Peyer's patch (tissue), 4 donors: ENCODE measurements at places on chromosomes 6 and 20.

DNA sequence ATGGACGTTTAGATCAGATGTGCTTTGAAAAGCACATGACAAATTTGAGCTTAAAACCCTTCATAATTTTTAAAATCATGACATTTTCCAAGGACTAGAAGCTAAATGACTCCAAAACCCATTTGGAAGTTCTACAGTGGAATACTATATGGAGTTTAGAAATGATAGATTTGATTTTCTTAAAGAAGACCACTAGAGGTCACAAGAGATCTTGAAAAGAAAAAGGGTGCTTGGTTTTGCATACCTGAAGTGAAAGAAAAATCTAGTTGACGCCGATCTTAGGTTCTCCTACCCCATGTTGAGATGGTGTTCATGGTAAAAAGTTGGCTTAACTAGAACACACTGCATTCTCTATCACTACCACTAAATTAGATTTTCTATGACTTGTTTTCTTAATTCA is 31.5 kb downstream of the CFAP61 start:
- no peak overlapping the region for H3K27ac ChIP-seq
- no peaks in the 10 kb centered on the region for H3K36me3 ChIP-seq
- no peak for DNase-seq
- H3K27me3 ChIP-seq: no peaks in the 10 kb centered on the region
- H3K4me1 ChIP-seq: no peaks in the 10 kb centered on the region

GRCh38 chr6:130029163-130029562 is 10.8 kb downstream of the L3MBTL3 start:
- no peaks in the 10 kb centered on the region for H3K27me3 ChIP-seq
- no peak overlapping the region for H3K27ac ChIP-seq
- H3K36me3 ChIP-seq: no peaks in the 10 kb centered on the region
- no peak overlapping the region for H3K4me3 ChIP-seq
- no peak for DNase-seq
- no peaks in the 10 kb centered on the region for H3K4me1 ChIP-seq

GRCh38 chr6:37473364-37474095 is 26.2 kb downstream of the CCDC167 start:
- no peak for DNase-seq
- H3K4me3 ChIP-seq: no peak overlapping the region
- no peaks in the 10 kb centered on the region for H3K27me3 ChIP-seq
- no peaks in the 10 kb centered on the region for H3K36me3 ChIP-seq
- no peak overlapping the region for H3K27ac ChIP-seq

DNA sequence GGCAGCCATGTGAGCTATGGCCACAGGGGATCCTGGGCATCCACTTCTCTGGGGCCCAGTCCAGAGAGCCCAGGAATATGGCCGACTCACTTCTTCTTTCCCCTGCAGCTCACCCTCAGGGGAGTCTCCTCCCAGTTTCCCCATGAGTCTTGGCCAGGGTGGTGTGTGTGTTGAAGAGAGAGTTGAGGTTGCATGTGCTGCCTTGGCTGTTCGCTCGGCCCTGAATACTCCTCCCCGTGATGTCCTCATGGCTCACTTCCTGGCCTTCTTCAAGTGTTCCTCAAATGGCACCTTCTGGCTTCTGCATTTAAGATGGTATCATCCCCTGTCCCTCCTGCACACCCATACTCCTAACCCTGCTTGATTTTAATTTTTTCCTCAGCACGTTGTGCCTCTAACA is 3.2 kb upstream of the TREML1 start:
- no peak overlapping the region for H3K4me3 ChIP-seq
- H3K36me3 ChIP-seq: no peaks in the 10 kb centered on the region
- no peak overlapping the region for H3K27ac ChIP-seq
- no peak for DNase-seq
- H3K27me3 ChIP-seq: no peaks in the 10 kb centered on the region
